ENCODE measurements at places on chromosomes 3 and 15. TPM values are rescaled to one million over a fixed set of nuclear protein-coding genes. Genes with fewer than 3 reads are reported as not detected.
A peak's percentile ranks its signal among the peaks of the same experiment; 100 is the strongest.

DNA sequence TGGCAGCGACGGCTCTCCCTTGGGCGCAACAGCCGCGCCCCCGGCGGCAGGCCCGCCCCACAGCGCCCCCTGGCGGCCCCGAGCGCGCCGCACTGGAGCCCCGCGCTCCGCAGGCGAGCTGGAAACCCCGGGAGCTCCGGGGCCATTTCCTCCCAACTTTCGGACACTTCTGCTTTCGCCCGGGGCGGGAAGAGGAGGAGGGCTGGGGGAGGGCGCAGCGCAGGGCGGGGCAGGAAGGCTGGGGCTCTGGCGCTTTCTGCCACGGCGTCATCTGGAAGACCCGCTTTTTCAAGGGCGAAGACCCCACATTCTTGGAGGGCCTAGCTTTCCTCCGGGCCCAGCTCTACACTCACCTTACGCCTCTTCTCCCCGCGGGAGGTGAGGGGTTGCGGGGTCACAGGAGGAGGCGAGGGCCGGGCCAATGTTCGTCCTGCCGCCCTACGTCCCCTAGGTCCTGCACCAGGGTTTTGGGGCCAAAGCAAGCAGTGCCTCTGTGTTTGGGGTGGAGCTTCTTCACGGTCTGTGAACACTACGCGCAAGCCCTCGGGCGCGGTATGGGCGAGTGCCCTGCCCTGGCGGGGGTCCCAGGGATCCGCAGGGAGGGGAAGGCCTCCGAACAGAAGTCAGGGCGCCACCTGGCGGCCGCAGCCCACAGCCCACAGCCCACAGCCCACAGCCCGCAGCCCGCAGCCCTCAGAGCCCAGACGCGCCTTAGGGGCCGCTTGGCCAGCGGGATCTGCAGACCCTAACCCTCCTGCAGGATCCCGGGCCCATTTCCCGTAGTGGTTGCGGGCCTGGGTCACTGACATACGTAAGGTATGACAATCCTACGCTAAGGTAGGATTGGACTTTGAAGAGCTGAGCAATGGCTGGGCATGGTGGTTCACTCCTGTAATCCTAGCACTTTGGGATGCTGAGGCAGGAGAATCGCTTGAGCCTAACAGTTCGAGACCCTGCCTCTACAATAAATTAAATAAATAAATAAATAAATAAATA, 31.1 kb downstream of the FOXL2 start:
- peak; percentile 98 for DNase-seq

GRCh38 chr3:146065573-146066006, 95.4 kb downstream of the PLOD2 start:
- no peak for DNase-seq

DNA sequence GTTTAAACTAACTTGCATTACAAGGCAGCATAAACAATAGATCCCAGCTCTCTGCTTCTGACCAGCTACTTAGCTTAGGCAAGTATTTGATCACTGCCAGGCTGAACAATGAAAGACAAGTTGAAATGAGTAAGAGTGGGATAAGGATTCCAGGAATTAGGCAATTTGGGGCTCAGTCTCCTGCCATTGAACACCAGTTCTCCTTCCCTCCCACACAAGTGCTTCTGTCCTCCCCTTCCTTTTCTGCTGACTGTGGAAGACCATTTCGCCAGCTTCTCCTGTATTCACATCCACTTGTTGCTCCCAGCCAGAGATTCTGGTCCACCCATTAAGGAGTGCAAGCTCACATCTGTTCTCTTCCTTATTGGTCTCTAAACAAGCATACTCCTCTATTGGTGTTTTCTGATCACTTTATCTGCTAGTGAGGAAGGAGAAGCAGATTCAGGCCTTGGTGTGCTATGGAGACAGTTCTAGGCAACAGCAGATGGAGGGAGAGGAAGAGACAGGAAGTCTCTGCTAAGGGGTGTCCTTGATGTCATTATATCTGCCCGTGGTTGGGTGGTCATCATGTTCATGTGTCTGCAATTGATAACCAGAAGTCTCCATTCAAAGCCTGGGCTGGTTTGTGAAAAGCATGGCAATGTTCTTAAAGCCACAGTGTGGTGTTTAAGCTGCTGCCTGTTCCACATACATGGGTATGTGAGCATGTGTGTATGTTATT, 121.5 kb downstream of the PLCL2 start:
- no peak for DNase-seq

DNA sequence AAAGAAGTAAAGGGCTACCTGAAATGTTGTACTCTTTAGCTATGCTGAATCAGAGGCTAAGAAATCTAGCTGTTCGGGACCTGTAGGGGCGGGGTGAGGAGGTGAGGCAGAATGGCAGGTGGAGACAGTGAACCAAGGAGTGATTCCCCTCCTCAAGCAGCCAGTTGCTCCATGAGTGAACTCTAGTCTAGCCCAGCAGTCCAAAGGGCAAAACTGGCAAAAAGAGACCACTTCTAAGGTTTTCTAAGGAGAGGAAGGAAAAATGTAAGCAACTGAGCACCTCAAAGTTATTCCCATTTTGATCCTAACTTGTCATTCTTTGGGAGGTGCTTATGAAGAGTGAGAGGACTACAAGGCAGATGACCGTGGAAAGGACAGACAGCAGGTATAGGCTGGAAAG, 19.3 kb upstream of the TOPAZ1 start:
- DNase-seq = no peak

Gene ADAM10
- 163 TPM for total RNA-seq

Gene A4GNT
- not detected for total RNA-seq

DNA sequence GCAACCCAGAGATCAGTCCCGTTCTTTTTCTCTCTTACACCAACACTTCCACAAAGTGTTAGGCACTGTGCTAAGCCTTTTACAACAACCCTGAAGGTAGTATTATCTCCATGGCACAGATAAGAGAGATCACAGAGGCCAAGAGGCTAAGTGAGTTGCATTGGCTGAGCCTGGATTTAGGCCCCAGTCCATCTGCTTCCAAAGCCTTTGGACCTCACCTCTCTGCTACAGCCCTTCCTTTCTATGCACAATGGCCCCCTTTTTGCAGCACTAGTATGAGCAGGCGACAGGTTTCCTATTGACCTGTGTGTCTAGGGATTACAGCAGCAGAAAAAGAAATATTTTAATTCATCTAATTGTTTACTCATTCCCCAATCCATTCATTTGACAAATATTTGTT, 76.2 kb downstream of the CRYGS start:
- DNase-seq = no peak

DNA sequence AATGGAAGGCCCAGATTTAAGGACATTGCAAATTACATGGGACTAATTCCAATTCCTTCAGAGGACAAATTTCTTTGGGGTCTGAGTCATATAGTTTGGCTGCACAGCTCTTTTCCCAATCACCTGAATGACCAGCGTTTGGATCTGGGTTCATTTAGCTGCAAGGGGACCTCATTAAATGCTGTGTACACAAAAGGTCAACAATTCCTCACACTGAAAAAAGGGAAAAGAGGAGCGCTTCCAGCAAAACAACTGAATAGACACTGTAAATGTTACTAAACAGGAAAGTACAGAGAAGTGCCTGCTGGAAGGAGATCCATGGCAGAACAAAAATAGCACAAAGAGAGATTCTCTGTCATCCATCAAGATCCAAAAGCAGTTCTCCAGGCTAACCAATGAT, 356.0 kb upstream of the LMCD1 start:
- DNase-seq = no peak

DNA sequence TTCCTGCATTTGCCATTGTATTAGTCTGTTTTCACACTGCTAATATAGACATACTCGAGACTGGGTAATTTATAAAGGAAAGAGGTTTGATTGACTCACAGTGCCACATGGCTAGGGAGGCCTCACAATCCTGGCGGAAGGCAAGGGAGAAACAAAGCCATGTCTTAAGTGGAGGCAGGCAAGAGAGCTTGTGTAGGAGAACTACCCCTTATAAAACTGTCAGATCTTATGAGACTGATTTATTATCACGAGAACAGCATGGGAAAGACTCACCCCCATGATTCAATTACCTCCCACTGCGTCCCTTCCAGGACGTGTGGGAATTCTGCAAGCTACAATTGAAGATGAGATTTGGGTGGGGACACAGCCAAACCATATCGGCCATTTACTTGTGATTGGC, 27.8 kb downstream of the YEATS2 start:
- no peak for DNase-seq

GRCh38 chr3:146747928-146748327, 142.8 kb upstream of the PLSCR5 start:
- DNase-seq = no peak

DNA sequence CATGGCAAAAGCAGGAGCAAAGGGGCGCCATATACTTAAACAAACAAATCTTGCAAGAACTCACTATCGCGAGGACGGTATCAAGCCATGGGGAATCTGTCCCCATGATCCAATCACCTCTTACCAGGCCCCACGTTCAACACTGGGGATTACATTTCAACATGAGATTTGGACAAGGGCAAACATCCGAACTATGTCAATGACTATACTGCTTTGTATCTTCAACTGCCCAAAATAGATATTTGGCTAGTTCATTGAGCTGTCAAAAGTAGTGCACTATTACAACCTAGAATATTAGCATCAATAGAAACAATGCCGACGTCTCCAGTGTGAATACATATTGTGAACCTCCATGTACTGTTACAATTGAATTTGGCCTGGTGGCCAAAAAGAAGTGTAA, 760.4 kb downstream of the MCTP2 start:
- no peak for DNase-seq

- no peak for DNase-seq
Measured at GRCh38 chr3:149581248-149581647, 76.6 kb downstream of the WWTR1 start.

DNA sequence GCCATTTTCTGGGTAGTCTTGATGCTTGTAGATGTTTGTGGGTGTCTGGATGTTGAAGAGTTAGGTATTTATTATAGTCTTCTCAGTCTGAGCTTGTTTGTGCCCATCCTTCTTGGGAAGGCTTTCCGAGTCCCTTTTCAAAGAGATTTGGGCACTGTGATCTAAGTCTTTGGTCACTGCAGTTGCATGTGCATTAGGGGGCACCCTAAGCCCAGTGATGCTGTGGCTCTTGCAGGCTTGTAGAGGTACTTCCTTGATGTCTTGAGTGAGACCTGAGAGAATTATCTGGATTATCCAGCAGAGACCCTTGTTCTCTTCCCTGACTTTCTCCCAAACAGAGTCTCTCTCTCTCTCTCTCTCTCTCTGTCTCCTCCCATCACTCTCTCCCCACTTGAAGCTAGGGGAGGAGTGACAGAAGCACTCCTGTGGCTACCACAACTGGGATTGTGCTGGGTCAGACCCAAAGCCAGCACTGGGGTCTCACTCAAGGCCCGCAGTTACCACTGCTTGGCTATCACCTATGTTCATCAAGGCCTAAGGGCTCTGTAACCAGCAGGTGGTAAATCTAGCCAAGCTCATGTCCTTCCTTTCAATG, 68.5 kb downstream of the TMCO5A start:
- peak; percentile 66 for DNase-seq

Gene NR1I2
- 0.28 TPM for total RNA-seq

DNA sequence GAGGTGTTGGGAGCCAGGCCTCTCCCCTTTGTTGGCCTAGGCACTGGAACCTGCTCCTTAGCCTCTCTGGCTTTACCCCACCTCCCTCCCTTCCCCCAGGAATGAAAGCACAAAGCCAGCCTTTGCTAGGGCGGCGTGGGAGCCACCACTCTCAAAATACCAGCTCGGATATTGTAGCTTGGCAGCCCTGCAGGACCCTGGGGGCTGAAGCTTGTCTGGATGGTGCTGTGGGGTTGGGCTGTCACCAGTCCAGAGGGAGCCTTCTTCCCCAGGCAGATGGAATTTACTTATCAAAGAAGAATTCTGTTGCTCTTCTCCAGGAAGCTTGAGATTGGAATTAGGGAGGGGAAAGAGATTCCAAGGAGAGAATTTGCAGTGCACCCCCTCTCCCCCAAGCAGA, 14.9 kb upstream of the GRM2 start:
- no peak for DNase-seq

DNA sequence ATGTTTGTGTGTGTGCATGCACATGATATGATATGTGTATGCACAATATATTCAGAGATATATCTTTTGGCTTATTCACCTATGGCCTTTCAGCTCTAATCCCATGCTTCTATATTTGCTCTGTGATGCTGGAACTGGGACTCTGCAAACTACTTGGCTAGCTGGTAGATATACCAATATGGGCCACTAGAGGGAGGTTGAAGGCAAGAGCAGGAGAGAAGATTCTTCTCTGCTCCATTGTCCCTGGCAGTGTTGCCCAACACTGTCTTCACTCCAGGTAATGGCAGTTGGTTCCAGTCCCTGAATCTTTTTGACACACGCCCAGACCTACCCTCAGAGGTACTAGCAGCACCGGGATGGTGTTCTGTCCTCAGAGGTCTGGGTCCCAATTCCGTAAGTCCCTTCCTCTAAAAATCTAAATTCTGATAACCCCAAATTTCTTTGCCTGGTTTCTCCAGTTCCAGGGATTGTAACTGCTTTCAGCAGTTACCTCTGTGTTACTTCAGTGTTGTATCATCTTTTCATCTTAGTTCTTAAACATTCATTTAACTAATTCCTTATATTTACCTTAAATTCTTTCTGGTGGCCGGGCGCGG, 44.7 kb downstream of the GTPBP8 start:
- peak; percentile 55 for DNase-seq

Gene FAM219B
- total RNA-seq = 56.1 TPM

Gene SPRED1
- 32.6 TPM for total RNA-seq

DNA sequence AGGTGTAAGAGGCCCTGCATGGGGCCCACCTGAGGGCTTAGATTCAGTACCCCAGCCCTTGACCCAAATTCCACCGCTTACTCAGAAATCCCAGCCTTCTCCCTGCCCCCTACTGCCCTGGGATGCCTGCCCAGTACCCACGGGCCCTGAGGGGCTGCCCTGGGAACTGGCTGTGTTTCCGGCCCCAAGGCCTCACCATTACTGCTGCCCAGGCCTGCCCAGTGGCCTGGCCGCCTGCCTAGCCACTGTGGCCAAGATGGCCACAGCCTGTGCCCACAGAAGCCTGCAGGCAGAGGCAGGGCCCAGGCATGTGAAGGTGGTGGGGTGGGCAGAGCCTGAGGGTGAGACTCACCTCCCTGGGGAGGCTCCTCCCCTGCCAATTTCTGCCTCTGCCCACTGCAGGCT, 6.1 kb upstream of the PRKCD start:
- DNase-seq = no peak

Gene KLHL40
- total RNA-seq = not detected

GRCh38 chr3:175749981-175750380, 890.8 kb downstream of the NAALADL2 start:
- no peak for DNase-seq

DNA sequence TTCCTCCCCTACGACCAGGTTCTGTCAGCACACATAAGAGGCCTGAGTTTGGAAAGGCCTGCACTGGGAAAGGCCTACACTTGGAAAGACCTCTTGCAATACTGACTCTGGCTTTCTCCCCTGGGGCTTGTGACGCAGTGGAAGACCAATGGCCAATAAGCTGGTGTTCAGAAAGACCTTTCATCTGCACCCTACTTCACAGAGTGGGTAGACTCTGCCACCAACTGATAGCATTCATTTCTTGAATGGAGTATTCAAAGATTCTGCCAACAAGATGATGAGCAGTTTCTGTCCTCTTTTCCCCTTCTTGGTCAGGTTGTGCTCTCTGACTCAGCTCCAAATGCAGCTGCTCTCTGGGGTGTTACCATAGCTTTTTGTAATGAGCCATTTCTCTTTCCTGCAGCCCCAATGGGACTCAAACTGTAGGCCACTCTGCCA, 48.8 kb downstream of the TIPARP start:
- no peak for DNase-seq

GRCh38 chr3:42133500-42134298, 42.5 kb downstream of the TRAK1 start:
- DNase-seq = no peak

Gene WDR49
- total RNA-seq = 3.2 TPM
